ENCODE measurements at places on chromosomes 12 and 14.

- DNase-seq: no peak
Observed at GRCh38 chr14:77278461-77279230, 7.6 kb upstream of the NGB start.

DNA sequence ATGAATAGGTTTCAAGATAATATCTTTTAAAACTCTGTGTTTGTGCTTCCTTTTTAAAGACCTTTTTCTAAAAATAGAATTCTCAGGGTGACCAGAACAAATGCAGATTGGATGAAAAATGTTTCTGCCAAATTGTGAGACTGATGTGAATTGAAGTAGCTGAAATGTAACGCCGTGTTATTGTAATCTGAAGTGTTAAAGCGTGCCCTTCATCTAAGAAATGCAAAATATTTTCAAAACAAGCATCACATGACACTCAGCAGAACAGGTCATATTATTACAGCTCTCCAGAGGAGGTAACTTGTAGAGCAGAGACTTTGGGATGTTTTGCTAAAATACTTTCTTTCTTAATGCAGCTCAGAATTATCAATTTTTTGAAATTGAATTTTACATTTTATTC is 90.0 kb upstream of the PLEKHA5 start:
- no peak for DNase-seq

- DNase-seq: no peak
Observed at GRCh38 chr12:57452181-57452936, 2.7 kb upstream of the INHBE start.

- no peak for DNase-seq
Observed at GRCh38 chr12:95202691-95203486, 14.4 kb downstream of the FGD6 start.

GRCh38 chr12:75750716-75751306 is 239.4 kb upstream of the KRR1 start:
- no peak for DNase-seq

DNA sequence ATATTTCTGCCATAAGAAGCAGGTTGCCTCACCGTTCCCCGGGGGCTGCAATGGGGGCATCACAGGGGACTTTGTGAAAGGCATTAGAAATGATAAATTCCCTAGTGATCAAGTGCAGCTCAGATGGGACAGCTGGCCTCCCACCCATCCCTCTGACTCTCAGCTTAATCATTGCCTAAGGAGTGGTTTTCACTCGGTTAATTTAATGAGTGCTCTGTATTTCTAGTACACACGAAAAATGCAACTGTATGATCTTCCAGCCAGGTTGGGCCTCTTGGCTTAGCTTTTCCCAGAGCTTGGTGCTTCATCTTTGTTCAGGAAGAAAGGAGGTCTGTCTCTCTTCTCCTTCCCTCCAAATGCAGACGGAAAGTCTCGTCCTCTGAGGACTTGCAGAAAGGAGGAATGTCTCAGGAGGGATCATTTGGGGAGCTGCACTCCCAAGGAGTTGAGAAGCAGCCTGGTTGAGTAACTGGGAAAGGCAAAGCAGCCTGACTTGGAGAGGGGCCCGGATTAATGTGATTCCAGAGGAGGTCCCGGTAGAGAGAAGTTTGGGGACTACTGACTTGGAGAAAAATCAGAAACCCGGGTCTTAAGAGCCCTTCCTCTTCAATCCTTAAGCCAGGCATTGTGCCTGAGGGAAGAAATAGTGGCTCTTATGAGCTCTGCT is 7.2 kb downstream of the CD9 start:
- DNase-seq: no peak

DNA sequence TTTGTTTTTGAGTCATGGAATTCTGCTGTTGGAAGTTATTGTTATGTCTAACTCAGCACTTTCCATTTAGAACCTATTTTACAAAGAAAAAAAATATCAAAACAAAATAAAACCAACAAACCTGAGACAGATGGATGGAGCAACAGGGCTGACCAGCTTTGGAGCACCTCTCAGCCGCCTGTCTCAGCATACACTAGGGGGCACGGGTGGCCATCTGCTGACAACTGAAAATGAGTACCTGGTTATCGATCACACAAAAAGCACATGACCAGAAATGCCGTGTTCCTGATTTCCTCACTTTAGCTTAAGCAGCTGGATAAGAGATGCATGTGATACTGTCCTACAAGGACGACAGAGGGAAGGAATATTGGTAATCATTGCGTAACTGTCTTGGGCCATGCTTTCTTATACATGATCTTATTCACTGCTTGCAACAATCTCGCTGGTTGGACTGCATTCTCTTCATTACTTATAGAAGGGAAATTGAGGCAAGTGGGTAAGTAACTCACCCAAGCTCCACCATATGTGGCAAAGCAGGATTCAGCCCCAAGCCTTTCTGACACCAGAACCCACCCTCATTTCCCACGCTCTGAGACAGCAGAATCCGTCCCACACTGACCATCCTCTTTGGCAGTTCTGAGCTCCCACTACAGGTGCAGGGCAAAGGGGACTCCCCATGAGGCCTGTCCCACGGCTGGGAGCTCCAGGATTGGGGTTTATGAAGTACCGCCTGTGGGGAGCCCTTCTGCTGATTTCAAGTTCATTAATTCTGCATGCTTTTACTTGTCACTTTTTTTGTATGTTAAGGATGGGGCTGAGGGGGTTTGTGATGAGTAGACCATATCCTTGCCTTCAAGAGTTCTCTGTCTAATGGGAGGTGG is 43.5 kb downstream of the C14orf132 start:
- DNase-seq: no peak

DNA sequence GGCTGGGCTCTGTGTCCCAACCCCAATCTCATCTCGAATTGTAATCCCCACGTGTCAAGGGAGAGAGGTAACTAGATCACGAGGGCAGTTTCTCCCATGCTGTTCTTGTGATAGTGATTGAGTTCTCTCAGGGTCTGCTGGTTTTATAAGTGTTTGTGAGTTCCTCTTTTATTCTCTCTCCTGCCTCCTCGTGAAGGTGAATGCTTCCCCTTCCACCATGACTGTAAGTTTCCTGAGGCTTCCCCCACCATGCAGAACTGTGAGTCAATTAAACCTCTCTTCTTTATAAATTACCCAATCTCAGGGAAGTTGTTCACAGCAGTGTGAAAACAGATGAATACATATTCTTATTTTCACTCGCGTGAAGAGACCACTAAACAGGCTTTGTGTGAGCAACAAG is 148.2 kb downstream of the TMEM30B start:
- DNase-seq: no peak

GRCh38 chr12:5364036-5364770 is 67.7 kb upstream of the NTF3 start:
- DNase-seq: no peak
